ENCODE measurements at places on chromosomes 12 and 14. TPM values are rescaled to one million over a fixed set of nuclear protein-coding genes. Genes with fewer than 3 reads are reported as not detected.
A peak's percentile ranks its signal among the peaks of the same experiment; 100 is the strongest.

DNA sequence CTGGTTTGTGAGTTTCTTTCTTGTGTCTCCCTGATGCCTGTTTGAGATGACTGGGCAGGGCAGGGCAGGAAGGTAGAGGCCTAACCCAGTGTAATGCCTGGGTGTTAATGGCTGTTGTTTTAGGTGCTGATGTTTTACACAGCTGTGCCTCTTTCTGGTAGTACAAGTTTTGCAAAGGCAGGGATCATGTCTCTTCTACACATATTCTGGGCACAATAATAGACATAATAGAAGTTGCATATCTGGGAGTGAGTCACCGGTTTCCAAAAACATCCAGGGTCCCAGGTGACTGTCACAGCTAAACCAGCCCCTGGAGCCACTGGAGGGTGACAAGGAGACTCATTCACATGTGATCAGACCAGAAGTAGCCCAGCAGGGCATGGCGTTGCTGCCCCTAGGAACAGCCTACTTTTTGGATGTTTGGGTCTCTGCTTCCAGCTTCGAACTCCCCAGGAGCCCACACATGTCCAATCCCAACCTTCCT, 18.1 kb downstream of the TPCN1 start:
- no peak for DNase-seq

Gene AQP2
- 0.24 TPM for total RNA-seq

- DNase-seq, result peak; percentile 29
These were observed 1.5 kb downstream of the PNMA1 start for GRCh38 chr14:73712540-73713180.

Gene LGMN
- total RNA-seq, result 79.7 TPM

Data from umbilical cord (tissue), 2 donors.